GM18507 (cell line): ENCODE measurements at places on chromosomes 5 and 9.

DNA sequence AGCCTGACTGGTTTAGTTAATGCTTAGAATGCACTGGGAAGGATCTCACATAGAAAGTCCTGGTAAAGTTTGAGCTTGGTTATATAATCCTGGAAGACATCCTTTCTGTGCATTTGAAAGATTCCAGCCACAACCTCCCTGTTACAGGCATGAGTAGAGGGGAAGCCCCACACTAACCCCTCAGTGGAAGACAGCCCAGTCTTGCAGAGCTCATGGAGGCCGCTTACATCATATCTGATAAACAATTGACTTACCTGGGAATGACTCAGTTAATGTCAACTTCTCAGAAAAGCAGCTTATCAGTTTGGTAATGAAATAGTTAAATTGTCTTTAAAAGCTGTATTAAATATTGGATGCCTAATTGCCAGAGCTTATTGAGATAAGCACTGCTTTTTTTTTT, 28.1 kb upstream of the PDE8B start:
- no peak for DNase-seq

- no peak for DNase-seq
Observed at GRCh38 chr9:72203205-72203803, 54.1 kb downstream of the GDA start.

GRCh38 chr5:147403651-147404640, 105.9 kb downstream of the DPYSL3 start:
- peak; percentile 44 for DNase-seq

DNA sequence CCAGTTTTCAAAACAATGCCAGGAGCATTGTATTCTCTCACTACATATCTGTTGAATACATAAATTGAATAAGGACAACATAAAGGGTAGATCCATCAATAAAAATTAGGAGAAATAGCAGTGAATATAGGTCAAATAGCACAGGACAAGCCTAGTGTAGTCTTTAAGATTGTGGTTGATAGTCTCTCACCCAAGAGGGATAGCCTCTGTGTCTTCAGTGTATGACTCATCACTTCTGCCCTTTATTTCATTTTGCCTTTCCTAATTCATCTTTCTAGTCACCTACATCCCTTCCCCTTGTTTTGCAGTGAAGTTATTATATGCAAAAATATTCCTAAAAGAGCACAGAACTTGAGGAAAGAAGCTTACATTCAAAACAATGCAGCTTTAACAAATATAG, 335.0 kb upstream of the TUSC1 start:
- no peak for DNase-seq

DNA sequence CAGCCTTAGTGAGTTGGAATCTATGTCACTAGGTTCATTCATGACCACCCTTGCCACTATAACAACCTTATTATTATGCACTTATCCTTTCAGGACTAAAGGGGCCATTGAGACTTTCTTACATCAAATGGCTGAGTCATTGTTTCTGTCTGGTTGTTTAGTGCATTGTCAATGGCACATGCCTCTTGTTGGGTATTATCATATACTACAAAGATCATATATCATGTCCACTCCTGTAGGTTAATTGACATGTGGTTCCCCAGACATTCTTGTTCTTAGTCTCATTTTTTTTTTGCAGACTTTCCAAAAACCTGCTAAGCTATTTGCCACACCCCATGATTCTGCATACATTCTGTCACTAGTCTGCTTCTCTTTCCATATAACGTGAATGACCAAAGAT, 66.7 kb upstream of the PRDM9 start:
- no peak for DNase-seq

DNA sequence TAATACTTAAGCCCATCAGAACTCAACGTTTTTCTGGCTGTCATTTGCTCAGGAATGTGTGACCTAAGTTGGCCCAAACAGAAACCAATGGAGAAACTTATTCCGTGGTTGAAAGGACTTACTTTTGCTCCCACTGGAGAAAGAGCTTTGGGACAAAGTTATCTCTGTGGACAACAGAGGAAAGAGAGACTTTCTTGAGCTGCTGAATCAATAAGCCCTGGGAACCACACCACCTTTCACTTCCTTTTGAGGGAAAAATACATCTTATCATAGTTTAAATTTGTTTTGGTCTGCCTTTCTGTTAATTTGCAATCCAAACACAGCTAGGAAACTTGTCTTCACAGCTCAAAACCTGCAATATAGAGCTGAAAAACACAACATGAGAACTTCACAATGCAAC, 62.8 kb upstream of the VCAN start:
- DNase-seq = no peak

- no peak for DNase-seq
Observed at GRCh38 chr5:141942185-141942857, 15.7 kb downstream of the PCDH12 start.

- DNase-seq = no peak
Observed at GRCh38 chr9:33458444-33458843, 11.1 kb upstream of the AQP3 start.

- DNase-seq = no peak
Observed at GRCh38 chr5:175321927-175322532, 122.0 kb downstream of the DRD1 start.

DNA sequence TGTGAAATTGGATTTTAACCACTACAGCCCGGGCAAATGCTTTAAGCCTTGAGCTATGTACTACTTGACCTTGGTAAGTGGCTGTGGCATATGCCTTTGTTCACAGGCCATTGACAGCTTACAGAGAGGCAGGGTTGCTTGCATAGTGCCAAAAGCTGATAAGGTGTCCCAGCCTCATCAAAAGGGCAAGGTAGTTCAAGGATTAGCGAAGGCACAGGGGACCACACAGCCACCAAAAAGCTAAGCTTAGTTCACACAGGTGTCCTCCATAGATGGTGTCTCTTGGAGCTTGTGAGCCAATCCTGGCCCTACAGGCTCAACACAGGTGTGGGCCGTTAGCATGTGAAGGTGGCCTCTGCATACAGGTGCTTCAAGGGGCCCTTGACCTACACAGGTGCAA, 86.8 kb downstream of the ZNF622 start:
- DNase-seq = no peak

DNA sequence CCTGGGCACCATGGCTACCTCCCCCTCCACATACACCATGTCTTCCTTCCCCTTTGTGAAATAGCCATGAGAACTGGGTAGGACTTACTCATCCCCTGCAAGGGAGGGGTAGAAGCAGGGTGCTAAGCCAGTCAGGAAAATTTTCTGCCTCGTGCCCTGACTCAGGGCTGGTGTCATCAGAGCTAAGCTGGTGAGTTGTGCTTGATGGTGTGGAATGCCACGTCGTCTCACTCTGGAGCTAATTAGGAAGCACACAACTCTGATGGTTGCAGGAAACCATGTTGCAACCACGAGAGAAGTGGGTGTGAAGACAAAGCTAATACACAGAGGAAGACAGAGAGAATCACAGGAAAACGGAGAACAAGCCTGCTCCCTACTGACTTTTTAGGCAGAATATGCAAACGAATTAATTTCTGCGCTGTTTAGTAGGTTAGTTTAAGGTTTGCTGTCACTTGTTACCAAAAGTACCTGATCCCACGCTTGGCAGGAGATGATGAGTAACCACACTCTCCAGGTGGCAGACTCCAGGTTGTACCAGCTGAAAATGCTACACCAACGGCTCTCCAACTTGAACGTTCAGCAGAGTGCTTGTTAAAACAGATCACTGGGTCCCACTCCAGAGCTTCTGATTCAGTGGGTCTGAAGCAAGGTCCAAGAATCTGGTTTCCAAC, 54.5 kb downstream of the STK10 start:
- DNase-seq = no peak

GRCh38 chr5:691817-692528, 1.2 kb downstream of the TPPP start:
- no peak for DNase-seq

DNA sequence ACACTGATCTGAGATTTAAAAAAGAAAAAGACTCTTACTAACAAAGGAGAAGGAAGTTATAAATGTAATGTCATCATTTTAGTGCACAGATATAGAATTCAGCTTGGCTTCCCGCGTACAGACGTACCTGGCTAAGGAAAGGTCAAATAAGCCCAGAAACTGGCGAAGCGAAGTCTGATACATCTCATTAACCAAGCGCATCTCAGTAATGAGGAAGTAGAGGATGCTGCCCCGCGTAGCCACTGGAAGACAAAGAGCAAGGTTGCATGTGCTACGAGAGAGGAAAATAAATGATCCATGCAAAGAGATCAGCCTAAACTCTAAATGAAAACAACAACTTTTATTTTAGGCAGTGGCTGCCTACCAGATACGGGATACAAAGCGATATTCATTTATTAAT, 208.8 kb downstream of the DNAH5 start:
- DNase-seq = no peak

DNA sequence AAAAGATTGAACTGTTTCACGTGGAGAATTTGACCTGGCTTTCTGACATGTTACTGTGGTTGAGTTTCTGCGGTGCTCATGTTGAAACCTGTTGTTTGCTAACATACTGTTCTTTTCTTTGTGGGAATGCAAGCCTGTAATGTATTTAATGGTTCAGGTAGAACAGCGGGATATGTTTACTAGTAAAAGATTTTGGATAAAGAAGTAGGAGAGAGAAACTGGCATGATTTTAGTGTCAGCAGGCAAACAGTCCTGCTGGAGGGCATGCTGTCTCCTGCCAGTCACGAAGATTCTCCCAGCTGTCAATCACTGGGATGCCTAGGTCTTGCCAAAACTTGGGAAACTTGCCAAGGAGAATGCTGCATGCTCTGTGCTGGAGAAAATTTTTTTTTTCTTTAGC, 263.5 kb downstream of the TAF11L14 start:
- DNase-seq = no peak

GRCh38 chr9:660227-660626, 181.3 kb upstream of the DMRT1 start:
- DNase-seq = no peak

DNA sequence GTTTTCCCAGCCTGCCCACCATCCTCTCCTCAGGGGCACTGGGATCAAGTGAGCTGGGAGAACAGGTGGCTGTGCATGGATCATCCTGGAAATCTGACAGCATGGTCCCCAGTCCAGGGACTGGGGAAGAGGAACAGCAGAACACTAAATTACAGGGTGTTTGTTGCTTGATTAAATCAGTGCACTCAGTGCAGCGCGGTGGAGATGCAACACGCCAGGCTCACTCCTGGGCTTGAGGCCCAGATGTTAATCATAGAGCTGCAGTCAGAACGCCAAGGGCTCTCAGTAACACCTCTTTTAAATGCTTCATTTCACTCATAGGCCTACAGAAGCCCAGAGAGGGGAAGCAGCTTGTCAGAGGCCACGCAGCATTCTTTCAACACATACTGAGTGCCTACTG, 14.2 kb upstream of the LARP1 start:
- DNase-seq = no peak

GRCh38 chr9:134875371-134875770, 5.2 kb upstream of the FCN2 start:
- DNase-seq = no peak

GRCh38 chr5:8316608-8317280, 447.8 kb downstream of the MTRR start:
- DNase-seq = no peak

DNA sequence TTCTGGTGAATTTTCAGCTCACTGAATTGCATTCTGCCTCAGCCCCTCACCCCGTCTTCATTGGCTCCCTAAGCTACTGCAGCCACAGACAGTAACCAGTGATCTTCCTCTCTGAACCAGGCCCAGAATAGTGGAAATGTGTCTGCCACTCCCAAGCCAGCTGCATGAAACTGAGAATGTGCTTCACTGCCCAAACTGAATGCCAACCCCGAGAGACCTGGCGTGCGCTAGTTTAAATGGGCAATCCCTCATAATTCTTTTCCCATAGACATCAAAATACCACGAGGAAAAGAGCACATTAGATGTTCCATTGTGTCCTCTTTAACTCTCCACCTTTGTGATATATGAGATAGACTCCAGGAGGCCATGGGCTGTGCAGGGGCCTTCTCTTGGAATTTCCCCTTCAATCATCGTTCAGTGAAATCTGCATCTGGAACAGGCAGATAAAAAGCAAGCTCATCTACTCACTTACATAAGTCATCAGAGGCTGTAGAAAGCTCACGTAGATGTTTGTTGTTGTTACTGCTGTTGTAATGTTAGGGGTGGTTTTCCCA, 320.2 kb downstream of the NFIB start:
- no peak for DNase-seq

- DNase-seq = no peak
Observed at GRCh38 chr9:7287986-7288385, 511.6 kb downstream of the DMAC1 start.

DNA sequence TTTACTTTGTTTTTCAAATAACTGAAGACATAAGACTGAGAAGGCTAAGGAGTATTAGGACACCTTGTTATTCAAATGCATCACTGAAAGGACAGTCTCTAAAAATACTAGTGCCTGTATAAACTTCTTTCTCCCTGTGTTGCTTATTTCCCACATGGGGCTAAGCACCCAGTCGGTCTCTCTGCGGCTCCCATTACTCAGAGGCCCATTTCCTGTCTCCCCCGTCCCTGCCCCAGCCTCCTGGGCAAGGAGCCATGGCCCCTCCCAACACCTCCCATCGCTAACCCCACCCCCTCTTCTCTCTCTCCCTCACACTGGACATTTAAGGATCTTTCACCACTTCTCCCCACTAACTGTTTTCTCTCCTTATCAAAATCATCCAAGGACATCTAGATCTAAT, 81.9 kb downstream of the EBF1 start:
- DNase-seq = no peak

DNA sequence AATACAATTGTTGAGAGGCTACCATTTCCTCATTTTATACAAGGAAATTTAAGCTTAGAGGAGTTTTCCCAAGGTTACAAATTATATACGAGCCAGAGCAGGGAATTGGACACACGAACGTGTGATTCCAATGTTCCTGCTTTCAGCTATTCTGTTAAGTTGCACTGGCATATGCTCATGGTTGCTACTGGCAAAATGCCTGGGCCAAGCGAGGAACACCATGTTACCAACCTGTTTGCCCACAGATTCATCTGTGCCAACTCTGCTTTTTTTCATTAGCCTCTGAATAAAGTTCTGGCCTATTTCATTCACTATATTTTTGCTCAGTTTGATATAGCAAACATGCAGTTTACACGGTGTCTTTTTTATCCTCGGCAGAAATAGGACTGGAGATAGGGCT, 5.1 kb upstream of the C5orf46 start:
- DNase-seq = no peak

DNA sequence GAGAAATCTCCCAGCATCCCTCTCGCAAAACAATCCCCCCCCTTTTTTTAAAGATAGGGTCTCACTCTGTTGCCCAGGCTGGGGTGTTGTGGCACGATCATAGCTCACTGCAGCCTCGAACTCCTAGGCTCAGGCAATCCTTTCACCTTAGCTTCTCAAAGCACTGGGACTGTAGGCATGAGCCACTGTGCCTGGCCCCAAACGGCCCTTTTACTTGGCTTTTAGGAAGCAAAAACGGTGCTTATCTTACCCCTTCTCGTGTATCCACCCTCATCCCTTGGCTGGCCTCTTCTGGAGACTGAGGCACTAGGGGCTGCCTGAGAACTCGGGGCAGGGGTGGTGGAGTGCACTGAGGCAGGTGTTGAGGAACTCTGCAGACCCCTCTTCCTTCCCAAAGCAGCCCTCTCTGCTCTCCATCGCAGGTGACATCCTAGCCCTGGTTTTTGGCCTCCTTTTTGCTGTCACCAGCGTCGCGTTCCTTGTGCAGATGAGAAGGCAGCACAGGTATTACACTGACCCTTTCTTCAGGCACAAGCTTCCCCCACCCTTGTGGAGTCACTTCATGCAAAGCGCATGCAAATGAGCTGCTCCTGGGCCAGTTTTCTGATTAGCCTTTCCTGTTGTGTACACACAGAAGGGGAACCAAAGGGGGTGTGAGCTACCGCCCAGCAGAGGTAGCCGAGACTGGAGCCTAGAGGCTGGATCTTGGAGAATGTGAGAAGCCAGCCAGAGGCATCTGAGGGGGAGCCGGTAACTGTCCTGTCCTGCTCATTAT, 6.8 kb downstream of the CA9 start:
- no peak for DNase-seq
